ENCODE measurements at places on chromosomes 3 and 15.

DNA sequence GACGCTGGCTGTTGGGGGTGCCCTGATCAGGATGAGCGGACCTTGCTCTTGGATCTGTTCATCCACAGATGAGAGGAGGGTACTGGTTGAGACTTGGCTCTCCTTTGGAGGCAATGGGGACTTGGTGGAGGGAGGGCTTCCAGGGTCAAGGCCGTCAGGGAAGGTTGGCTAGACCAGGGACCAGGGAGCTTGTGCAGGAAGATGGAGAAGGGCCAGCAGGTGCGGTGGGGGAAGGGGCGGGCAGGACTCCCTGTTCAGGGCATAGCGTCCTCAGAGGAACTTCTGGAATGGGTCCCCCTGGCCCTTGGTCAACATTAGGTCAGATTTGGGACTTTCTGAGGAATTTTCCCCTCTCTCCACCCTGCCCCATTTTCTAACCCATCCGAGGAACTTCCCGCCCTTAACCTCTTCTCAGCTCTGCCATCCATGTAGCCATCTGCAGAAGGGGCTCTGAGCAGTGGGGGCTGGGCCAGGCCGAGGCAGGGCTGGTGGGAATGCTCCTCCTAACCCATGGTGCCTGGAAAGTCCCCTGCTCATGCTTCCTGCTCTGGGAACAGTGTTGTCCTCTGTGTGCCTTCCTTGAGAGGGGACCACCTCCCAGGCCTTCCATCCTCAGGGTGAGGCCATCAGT is 11.5 kb downstream of the SNX33 start:
- no peak for DNase-seq

DNA sequence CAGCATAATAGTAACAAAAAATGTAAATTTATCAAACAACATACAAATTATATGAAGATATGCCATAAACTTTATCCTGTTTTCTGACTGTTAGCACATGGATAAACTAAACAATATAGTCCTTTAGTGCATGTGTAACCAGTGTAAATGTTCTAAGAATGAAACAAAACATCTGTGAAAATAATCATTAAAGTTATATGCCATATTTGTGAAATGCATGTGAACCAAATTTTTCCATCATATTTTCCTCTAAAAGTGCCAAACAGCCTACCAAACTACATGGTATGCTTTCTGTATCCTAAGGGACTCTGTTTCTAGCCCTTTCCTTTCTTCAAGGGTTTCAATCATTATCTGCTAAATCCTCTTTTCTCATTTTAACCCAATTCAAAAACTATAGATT is 23.9 kb upstream of the RSL24D1 start:
- DNase-seq, result no peak

GRCh38 chr3:89452066-89452465 is 344.6 kb downstream of the EPHA3 start:
- no peak for DNase-seq

DNA sequence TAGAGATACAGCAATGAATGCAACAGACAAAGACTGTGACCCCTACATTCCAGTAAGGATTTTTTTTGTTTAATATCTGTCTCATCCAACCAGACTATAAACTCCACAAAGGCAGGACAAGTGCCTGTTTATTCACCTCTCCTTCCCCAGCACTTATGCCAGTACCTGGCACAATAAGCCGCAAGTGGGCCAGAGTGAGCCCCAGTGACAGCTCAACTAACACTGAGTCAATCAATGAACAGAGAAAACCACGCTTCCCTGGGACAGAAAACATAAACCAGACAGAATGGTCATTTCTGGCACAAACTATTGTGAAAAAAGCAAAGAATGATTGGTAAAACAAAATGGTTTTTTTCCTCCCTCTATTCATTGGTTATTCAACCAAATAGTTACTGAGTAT is 52.2 kb downstream of the RYK start:
- DNase-seq, result no peak

DNA sequence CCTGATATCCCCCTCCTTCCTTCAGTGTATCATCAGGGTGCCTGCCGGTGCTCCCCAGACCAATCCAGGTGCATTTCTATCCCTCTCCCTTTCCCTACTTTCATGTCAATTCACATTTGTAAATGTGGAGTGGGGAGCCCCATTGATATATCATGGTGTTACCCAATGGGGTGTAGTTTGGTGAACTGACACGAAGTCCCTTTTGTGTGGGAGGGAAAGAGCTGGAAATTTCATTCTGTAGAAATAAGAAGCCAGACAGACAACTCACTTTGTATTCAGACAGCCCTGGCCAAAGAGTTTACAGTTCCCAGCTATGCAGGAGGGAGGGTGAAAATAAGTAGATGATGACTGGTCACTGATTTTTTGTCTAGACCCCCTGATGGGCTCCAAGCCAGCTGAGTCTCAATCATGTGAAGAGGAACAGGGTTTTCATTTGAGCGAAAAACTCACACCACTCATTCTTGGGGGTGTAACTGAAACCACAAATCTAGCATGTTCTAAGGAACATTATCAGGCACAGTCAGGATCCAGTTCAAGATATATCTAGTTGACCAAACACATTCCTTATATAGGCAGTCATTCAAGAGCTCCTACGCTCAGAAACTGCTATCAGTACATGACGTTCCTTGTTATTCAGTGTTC is 58.9 kb downstream of the LMCD1 start:
- no peak for DNase-seq

DNA sequence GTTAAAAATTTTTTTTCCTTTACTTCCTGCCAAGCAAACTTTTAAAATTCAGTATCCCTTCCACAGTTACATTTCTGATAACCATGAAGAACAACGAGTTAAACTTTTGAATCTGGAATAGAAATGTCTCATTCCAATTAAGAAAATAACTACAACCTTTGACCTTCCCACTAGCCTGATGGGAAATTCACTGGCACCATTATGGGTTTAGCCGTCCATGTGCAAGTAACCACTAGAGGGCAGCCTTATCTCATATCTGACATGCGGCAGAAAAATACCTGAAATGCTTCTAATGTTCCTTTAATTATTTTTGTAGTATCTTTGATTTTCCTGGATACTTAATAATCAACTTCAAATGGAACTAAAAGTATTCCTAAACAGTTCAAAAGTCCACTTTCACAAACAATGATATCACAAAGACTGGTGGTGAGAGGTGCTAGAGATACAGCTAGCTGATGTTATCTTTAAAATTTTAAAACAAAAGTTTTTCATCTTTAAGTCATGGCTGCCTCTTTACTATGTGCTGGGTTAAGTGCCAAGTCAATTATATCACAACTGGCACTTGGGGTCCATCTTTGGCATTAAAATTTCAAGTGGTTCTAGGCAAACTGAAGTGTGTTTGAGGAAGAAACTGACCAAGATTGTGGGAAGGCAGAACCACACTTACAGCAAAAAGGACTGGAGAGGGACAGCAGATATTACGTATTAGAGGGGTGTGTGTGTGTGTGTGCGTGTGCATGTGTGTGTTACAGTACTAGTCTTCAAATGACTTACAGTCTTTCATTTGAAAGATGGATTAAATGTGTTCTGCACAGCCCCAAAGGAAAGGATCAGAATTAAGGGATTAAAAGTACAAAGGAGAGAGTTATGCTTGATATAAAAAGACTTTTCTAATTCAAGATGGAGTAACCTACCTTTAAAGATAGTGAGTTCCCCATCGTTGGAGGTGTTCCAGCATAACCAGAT is 107.1 kb upstream of the ICE2 start:
- no peak for DNase-seq

DNA sequence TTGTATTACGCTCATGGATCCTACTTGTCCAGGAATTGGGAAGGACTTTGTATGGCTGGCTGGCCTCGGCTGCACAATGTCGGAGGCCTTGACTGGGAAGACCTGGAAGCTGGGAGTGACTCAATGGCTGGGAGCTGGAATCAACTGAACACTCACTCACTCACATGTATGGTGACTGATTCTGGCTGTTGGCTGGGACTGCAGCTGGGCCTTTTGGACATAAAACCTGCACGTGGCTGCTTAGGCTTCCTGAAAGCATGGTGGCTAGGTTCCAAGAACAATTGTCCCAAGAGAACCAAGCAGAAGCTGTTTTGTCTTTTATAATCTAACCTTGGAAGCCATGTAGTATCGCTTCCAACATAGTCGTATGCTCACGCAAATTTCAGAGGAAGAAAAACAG is 38.0 kb upstream of the CMTM8 start:
- no peak for DNase-seq

DNA sequence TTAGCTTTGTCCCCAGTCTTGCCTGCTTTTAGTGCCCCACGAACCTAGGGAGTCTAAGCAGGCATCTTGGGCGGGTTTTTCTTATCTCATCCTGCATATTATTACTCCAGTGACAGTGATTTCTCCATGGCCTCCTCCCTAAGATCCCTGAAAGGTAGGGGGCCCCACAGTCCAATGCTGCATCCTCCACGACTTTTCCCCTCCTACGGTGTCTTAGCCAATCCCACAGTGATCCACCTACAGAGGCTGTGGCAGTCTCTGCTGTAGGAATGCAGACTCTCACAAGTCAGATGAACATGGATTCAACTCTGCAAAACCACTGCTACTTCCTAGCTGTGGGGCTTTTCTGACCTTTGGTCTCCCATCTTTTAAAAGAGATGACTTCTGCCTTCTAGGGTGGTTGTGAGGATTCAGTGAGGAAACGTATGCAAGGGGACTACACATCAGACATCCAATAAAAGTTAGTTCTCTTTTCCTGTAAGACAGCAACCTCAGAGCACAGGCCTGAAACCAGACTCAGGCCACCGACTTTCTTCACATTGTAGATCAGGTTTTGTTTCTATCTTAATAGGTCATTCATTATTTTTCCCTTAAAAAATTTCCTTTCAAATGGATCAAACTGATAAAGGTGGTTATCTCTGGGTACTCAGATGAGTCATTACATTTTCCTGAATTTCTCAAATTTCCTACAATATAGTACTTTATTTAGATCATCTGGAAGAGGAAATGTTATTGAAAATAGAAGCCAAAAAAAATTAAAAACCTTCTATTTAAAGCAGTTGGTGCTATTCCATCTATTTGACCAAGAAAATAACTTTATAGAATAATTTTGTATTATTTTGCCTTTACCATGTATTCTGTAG is 23.2 kb downstream of the ILDR1 start:
- DNase-seq, result no peak

- no peak for DNase-seq
These were observed 6.9 kb downstream of the HEXA start for GRCh38 chr15:72368899-72369298.

GRCh38 chr3:144018776-144019175 is 47.2 kb downstream of the DIPK2A start:
- no peak for DNase-seq

- DNase-seq, result no peak
These were observed 1.5 kb upstream of the MYNN start for GRCh38 chr3:169771497-169772304.

DNA sequence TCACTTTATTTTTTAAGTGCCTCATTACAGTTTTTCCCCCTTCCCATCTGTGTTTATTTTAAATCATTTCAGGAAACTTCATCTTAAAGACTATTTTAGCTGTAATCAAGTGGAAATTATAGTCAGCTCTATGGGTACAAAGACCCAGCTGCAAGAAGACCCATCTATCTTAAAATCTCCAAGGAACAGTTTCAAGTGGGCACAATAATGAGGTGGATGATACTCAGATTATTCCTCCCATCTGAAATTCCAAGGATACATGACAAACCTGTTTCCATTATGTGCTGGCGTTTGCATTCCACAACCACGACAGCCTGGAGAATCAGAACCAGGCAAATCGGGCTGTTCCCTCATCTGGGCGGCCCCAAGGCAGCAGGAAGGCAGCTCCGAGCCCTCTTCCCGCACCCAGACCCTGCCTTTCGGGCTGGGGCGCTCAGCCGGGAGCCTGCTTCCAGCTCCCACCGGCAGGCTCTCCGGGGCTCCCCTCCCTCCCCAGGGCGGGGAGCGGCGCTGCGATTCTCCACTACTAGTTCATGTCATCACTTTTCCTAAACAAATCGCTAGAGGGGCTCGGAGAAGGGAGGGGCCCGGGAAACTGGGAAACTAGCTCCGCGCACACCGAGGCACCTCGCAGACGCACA is at the start of gene MGLL:
TSS of gene MGLL (minus strand) at position 475 of the 641 bp plus-strand sequence. CDS start at position 278, 197 bp downstream.
- no peak for DNase-seq

DNA sequence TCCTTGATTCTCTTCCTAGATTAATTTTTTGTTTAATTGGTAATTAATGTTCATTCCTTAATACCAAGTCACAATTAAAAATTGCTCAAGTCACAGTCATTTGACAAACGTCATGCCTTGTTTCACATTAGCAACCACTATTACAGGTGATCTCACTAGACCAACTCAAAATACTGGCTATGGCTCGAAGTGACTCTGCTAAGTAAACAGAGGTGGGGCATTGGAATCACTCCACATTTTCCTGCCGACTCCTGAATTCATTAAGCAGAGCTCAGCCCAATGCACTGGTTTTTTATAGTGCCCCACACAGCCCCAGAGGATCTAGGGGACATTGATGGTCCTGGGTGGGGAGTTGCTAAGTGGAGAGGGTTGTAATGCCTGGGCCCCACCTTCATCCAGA is 201.2 kb upstream of the NSMCE3 start:
- DNase-seq, result no peak

DNA sequence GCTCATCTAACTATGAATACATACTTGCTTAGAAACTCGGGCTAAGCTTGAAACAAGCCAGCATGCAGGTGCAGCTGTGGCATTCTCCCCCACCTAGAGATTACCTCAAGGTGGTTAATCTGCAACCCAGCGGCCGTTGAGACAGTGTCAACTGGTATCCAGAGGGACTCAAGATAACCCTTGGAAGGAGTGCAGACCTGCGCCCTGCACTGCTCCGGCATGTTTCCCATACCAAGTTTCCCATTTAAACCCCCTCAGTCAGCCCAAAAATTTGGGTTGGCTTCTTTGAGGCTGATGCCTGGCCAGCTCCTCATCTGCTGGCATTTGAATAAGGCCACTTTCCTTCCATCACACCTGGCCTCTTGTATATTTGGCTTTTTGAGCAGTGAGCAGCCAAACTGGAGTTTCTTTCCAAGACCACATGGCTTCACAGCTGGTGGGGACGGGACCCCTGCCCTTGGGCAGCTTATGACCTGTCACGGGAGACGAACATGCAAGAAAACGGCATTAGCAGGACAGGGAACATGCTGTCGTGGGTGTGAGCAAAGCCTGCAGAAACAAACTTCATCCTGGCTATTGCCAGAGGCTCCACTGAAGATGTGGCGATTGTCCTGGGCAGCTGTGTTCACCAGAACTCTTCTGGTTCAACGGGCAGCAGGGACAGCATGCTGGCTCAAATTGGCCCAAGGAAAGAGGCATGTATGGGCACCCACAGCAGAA is 98.2 kb downstream of the PLXNA1 start:
- no peak for DNase-seq

- DNase-seq, result no peak
These were observed 254.2 kb upstream of the SLCO3A1 start for GRCh38 chr15:91599261-91599660.

- no peak for DNase-seq
These were observed 231.0 kb upstream of the RASGRP1 start for GRCh38 chr15:38795471-38796245.

GRCh38 chr15:76169911-76170800 is 110.4 kb downstream of the TMEM266 start:
- DNase-seq, result no peak
